WERI-Rb-1 (cell line): ENCODE measurements at places on chromosomes 2 and 18.

- DNase-seq: no peak
Measured at GRCh38 chr2:186220409-186220808, 265.7 kb upstream of the ZC3H15 start.

DNA sequence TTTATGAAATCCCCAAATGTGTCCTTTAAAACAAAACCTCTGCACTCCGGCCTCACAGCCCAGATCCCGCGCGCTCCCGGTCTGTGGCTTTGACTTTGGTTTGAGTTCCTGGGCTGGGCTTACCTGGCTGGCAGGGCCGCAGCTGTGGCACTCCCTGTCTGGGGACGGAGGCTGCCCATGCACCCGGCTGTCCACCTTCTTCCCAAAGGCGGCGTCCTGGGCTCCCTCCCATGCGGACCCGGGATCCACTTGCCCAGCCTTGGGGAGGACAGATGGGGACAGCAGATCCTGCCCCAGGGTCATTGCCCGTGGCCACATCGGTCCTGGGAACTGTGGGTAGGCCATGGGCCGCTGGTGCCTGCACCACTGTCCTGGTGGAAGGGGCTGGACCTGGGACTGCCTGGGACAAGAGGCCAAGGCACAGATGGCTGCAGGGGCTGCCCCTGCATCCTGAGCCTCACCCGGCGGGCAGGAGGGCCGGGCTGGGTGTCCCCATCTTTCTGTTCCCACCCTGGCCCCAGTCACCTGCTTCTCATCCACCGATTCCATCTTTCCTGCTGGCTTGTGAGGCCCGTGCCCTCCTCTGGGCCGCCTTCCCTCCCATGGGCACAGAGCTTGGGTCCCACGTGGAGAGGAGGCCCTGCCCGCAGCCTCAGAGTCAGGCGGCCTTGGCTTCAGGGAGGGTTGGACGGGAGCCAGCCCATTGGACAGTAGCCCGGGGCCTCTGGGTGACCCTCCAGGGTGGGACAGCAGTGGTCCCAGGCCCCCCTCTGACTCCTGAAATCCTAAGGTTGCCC lies 27.7 kb downstream of the NFATC1 start:
- no peak for DNase-seq

- no peak for DNase-seq
Measured at GRCh38 chr2:20348542-20348941, 2.1 kb downstream of the PUM2 start.

GRCh38 chr2:240953426-240954410 lies 44.7 kb upstream of the SNED1 start:
- no peak for DNase-seq

- no peak for DNase-seq
Measured at GRCh38 chr18:36537289-36537688, 239.8 kb downstream of the FHOD3 start.

- DNase-seq: no peak
Measured at GRCh38 chr2:197307236-197307932, 3.2 kb downstream of the ANKRD44 start.

DNA sequence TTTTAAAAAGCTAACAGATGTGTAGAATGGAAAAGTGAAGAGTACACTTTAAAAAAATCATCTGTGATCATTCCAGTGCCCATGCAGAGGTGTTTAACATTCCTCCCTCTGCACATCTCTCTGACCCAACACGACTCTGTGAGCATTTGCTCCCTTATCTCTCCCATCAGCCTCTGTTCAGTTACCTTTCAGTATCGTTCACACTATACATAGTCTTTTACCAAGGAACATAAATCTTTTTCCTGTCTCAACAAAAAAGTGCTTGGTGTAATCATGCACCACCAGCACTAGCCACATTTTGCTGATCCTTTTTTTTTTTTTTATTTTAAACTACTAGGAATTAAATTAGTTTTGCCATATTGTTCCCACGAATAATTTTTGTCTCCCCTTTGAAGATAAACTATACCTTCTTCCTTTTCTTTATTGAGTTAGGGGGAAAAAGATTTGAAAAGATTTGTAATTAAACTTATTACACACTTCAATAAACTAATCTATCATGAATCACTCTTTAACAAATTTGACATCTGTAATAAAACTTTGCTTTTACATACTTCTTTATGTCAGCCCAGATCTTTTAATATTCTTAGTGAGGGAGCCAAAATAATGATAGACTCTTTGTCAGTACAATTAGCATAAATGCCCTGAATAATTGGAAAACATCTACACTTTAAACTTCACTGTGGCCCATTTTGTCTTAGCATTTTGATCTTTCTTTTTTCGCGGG lies 489.8 kb upstream of the FANCL start:
- no peak for DNase-seq

GRCh38 chr2:62539606-62540407 lies 33.8 kb upstream of the TMEM17 start:
- DNase-seq: no peak

DNA sequence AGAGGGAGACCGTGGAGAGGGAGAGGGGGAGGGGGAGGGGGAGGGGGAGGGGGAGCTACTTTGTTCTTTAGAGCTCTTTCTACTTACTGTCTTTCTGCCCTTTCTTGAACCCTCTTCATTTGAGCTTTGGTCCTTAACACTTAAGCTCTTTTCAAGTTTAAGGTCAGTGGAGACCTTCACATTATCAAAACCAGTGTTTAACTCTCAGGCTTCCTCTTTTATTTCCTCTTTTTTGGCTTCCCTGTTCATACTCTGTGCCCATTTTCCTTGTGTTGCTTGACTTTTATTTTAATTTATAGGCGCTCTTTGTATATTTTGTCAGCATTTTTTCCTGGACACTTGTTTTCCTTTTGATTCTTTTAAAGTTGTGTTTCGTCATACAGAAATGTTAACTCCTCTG lies 37.1 kb downstream of the ACSL3 start:
- no peak for DNase-seq

- DNase-seq: no peak
Measured at GRCh38 chr2:54602736-54603322, 120.6 kb upstream of the EML6 start.

DNA sequence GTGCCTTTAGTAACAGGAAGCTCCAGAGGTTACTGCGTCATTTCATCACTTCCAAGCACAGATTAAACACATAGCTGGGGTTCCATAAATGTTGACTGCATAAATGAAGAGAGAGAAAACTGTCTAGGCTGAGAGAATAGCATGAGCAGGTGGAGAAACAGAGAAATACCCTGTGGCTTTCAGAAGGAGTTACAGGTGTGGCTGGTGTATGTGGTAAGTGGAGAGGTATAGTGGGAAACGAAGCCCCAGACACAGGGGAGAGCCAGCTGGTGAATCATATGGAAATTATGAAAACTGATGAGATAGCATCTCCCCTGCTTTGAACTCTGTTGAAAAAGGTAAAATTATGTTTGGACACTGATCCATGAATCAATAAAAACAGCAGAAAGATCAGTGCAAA lies 807.4 kb upstream of the POU3F3 start:
- no peak for DNase-seq

- DNase-seq: no peak
Measured at GRCh38 chr2:54384301-54385203, 71.6 kb upstream of the SPTBN1 start.

- DNase-seq: peak; percentile 58
Measured at GRCh38 chr2:96622544-96622943, 15.6 kb downstream of the KANSL3 start.

DNA sequence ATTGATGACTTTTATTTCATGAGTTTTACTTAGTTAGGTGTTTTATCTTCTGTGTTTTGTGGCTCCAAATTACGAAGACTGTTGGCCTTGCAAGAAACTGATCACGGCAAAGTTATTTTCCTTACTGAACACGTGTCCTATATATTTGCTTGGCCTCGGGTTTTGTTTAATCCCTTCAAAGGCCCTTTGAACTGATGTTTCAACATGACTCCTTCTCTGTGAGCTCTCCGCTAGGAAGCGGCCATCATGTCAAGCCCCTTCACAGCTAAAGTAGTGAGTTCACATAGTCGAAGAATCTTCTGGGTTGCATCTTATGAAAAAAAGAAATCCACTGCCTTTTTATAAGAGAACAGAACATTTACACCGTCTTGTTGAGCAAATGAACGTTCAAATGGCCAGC lies 159.3 kb downstream of the GBX2 start:
- DNase-seq: no peak

DNA sequence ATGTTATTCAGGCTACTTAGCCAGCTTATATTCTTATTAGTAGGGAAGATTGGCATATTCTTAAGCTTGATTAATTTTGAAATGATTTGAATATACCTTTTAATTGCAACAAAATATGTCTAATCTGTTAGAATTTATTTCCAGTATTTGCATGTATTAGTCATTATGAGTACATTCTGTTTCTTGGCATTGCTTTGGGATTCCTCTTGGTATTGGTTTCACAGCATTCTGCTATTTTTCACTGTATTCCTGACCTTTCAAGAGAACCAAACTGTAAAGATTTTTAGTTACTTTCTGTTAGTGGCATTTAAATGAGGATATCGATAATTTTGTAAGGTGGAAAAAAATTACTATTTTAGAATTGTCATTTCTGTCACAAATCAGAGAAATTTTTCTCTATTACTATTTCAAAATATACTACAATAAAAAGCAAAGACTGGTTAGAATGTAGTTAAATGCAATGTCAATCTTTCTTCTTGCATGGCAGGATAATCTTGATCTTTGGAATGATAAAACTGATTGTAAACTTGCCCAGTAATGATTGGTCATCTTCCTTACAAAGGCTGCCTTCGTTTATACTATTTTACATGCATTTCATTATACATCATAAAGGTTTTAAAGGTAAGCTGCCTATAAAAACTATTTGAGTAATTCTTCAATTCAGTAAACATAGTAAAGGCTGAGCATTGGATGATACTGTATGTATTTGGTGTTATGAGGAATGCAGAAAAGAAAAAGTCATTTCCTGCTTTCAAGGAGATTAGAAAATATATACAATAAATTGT lies 86.1 kb downstream of the SLC4A10 start:
- DNase-seq: no peak

DNA sequence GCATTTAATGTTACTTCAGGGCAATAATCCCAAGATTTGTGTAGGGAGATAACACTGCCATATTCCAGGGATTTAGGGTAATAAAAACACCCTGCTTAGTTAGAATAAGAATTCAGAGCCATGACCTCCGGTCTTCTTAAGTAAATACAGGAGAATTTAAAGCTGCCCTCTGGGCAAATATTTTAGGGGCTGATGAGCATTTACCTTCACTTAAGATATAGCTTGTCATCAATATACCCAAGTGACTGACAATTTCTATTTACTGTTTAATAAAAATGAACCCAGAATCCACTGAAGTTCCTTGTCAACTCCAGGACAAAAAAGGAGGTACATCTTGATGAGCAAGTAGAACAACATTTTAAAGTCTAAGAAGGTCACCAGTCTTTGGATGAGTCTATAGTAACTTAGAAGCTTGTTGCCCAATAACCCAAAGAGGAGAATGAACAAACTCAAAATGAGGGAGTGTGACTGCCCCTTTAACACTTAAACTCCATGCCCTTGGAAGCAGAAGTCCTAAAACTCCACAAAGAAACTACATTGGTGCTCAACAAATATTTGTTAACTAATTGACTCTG lies 24.3 kb upstream of the IKZF2 start:
- no peak for DNase-seq

- no peak for DNase-seq
Measured at GRCh38 chr2:11072550-11072949, 82.7 kb upstream of the SLC66A3 start.

GRCh38 chr2:157315901-157316300 lies 9.7 kb downstream of the ERMN start:
- no peak for DNase-seq

DNA sequence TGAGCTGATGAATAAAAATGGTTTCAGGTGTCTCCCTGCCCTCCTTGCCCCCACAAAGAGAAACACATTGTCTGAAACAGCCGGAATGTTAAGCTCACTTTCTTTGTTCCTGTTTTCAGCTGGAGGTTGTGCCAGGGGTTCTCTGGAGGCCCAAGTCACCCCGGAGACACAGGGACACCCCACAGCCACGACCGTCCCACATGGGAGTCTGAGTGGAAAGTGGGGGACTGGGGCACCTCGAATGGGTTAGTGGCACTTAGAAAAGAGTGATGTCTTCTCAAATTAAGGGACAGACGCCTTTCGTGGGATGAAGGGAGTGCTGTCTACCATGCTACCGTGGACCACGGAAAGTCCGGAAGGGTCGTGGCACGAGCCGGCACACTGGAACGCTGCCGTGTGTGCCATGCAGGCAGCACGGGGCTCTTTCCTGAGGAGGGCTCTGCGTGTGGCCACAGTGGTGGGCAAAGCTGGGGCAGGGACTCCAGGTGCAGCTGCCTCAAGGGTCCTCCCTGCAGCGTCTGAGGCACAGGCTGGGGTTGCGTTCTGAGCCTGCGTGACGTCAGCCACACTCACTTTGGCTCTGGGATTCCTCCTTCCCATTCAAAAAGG lies 39.4 kb upstream of the CTDP1 start:
- no peak for DNase-seq

DNA sequence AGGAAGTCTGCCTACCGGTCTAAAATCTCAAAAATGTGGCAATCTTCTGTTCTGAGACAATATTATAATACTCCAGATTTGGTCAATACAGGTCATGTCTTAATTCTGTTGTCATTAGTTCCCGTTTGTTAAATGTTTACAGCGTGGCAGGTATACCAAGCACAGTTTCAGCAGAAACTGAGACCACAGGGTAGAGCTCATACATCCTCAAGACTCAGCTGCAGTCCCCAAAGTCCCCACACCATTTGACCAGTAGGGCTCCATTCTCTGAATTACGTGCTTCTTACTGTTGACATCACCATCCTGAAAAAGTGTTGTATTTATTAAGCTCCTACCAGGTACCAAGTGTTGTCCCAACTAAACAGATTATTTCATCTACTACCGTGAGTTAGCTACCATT lies 157.1 kb downstream of the MC4R start:
- DNase-seq: no peak

DNA sequence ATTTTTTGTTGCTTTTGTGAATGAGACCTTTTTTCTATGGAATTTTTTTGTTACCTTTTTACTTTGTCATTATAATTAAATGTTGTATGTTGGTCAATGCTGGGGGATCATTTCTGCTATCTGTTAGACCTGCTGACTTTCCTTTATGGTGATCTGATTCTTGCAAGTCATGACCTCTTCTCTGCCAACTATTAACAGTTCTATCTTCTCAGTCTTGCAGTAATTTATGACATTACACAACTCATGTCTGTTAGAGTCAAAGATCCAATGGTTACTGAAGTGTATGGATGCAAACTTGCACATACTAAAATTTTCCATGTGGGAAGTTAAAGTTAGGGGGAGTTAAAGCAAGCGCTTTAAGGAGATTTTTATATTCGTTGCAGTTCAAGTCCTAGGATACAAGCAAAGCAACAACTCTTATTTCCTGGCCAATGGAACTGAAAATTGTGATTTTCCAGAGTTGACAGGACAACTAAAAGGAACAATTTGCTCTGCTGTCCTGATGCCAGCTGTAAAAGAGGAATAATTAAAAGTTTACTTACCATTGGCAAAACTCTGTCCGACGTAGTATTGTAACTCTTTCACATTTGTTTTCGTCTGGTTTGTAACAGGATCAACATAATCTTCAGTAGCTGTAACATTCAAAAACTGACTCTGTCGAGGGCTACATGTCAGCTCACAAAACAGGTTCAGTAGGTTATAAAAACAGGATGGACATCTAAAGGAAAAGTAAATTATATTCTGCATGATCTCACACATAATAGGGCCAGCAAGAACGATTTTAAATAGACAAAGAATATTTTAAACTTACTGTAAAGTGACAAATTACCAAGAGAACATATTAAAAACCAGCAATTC lies 17.8 kb downstream of the NPC1 start:
- no peak for DNase-seq
